ENCODE measurements at places on chromosomes 3 and 15.

DNA sequence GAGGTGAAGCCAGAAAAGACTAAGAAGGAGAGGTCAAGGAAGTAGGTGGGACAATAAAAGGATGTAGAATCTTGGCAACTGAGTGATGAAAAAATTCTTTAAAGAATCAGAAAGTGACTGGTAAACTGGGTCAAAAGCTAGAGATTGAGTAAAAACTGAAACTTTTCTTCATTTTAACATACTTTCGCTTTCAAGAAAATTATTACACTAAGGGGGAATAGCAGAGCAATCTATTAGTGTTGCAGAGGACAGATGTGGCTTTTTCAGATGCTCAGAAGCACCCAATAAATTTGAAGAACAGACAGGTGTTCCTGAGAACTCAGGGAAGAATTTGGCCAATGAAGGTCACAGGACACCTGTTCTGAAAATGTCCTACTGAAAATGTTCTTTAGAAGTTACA is 805.4 kb upstream of the ALCAM start:
- H3K27ac ChIP-seq: no peak overlapping the region
- H3K27me3 ChIP-seq: no peaks in the 10 kb centered on the region
- H3K36me3 ChIP-seq: no peaks in the 10 kb centered on the region
- H3K4me3 ChIP-seq: no peak overlapping the region
- peaks cover 8% of the 10 kb centered on the region for H3K4me1 ChIP-seq

DNA sequence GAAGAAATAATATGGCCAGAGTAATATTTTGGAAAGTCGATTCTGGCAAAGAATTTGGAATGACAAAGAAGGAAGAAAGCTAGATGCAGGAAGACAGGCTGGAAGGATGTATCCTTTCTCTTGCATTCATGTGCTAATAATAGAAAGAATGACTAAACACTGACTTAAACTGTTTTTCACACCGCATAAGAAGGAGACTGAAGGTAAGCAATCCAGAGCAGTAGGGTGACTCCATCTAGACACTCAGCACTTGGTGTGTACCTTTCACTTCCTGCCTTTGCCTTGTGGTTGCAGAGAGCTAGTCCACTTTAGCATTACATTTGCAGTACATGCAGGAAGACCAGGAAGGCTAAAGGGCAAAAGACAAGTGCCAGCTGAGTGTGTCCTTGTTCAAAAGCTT is 234.6 kb downstream of the RBMS3 start:
- H3K4me3 ChIP-seq: no peak overlapping the region
- no peaks in the 10 kb centered on the region for H3K36me3 ChIP-seq
- no peak overlapping the region for H3K27ac ChIP-seq
- DNase-seq: no peak
- peaks cover 43% of the 10 kb centered on the region for H3K4me1 ChIP-seq
- H3K27me3 ChIP-seq: no peaks in the 10 kb centered on the region

GRCh38 chr15:29685156-29686078 is 136.9 kb downstream of the TJP1 start:
- H3K4me1 ChIP-seq: no peaks in the 10 kb centered on the region
- H3K27me3 ChIP-seq: no peaks in the 10 kb centered on the region
- H3K4me3 ChIP-seq: no peak overlapping the region
- H3K36me3 ChIP-seq: no peaks in the 10 kb centered on the region
- no peak overlapping the region for H3K27ac ChIP-seq
- DNase-seq: no peak

DNA sequence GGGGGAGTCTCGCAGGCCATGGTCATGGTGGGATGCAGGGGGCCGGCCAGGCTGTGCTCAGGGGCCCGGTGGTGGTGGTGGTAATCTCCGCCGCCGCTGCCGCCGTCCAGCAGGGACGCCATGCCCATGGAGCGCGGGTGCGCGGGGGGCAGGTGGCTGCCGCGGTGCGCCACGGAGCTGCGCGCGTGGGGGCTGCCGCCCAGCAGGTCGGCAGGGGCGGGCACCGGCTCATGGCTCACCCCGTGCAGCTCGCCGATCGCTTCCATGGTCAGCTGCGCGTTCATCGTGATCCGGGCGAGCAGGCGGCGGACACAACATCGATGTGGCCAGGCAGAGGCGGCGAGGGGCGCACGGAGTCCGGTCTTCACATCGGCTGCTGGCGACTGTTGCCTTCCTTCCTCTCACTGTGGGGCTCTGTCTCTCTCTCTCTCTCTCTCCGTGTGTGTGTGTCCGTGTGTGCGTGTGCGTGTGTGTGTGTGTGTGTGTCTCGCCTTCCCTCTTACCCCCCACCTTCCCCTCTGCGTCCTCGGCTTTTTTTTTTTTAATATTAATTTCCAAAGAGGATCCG is 451 bp downstream of the ONECUT1 start:
- peak overlapping the region; percentile 48 for H3K4me3 ChIP-seq
- H3K27me3 ChIP-seq: peaks cover 15% of the 10 kb centered on the region
- peaks cover 55% of the 10 kb centered on the region for H3K4me1 ChIP-seq

GRCh38 chr3:164458986-164459385 is 619.3 kb downstream of the SI start:
- H3K4me1 ChIP-seq: no peaks in the 10 kb centered on the region
- H3K4me3 ChIP-seq: no peak overlapping the region
- DNase-seq: no peak
- no peaks in the 10 kb centered on the region for H3K36me3 ChIP-seq

- H3K4me1 ChIP-seq: no peaks in the 10 kb centered on the region
- H3K27me3 ChIP-seq: no peaks in the 10 kb centered on the region
- H3K36me3 ChIP-seq: no peaks in the 10 kb centered on the region
- H3K27ac ChIP-seq: peak overlapping the region; percentile 82
These were observed 920.7 kb upstream of the NR2F2 start for GRCh38 chr15:95409626-95410310.

DNA sequence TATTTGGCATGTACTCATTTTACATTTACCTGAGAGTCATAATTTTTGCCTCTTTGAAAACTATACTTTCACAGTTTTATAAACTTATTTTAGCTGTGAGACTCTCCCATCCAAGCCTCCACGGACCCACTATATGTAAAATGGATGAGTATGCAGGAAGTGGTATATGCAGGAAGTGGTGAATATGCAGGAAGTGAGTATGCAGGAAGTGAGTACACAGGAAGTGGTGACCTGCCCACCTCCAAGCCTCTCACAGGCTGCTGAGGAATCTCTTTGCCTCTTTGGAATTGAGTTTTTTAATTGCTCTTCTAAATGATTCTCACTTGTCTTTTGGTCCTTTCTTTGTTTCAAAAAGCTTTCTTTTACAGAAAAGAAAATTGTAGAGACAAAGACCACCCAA is 85.2 kb downstream of the KBTBD8 start:
- H3K27me3 ChIP-seq: no peaks in the 10 kb centered on the region
- H3K4me3 ChIP-seq: no peak overlapping the region
- H3K27ac ChIP-seq: no peak overlapping the region
- no peaks in the 10 kb centered on the region for H3K36me3 ChIP-seq

GRCh38 chr3:177440456-177441104 is 243.3 kb upstream of the TBL1XR1 start:
- no peaks in the 10 kb centered on the region for H3K27me3 ChIP-seq
- H3K4me3 ChIP-seq: no peak overlapping the region
- no peaks in the 10 kb centered on the region for H3K4me1 ChIP-seq

DNA sequence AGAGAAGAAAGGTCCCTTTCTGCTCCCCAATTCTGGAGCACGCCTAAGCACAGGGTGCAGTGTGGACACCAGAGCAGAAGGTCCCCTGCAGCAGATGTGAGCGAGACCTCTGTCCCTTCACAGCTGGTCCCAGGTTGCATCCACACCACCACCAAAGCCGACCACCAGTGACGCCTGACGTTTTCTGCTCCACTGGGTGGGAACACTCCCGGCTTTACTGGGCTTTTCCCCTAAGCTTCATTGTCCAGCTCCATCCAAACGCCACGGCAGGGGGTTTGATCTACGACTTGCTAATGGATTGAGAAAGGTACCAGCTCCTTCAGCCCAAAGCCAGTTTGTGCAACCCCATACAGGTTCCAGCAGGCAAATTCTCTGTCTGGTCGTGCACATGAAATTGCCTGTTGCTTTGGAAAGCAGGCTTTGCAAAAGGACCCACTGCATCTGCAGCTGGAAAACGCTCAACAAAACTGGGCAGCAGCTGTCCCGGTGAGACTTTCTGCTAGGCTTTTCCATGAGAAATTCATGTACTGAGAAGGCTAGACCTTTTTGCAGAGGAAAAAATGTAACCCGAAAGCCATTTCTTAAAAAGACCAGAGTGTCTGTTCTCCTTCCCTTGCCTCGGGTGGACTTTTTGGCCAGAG is 31.1 kb downstream of the ADAMTS17 start:
- no peak overlapping the region for H3K4me3 ChIP-seq
- H3K27ac ChIP-seq: no peak overlapping the region
- no peaks in the 10 kb centered on the region for H3K27me3 ChIP-seq
- no peaks in the 10 kb centered on the region for H3K36me3 ChIP-seq
- no peak for DNase-seq

DNA sequence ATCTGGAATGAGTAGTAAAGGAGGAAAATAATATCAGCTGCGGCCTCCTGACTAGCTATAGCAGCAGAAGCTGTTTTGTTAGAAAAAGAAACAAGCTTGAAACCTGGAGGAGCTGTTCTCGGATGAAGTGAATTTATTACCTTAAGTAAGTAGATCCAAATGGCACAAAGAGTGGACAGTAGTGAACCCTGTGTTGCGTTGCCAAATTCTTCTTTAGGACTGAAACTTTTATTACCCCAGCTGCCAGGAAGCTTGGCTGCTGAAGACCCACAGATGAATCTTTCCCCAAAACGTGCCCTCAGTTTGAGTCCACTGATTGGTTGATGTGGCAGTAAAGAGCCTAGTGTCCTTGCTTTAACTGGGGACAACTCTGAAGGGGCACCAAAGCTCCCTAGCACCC is 366.8 kb upstream of the GBE1 start:
- H3K4me3 ChIP-seq: no peak overlapping the region
- H3K4me1 ChIP-seq: no peaks in the 10 kb centered on the region
- H3K27ac ChIP-seq: no peak overlapping the region
- no peaks in the 10 kb centered on the region for H3K36me3 ChIP-seq

DNA sequence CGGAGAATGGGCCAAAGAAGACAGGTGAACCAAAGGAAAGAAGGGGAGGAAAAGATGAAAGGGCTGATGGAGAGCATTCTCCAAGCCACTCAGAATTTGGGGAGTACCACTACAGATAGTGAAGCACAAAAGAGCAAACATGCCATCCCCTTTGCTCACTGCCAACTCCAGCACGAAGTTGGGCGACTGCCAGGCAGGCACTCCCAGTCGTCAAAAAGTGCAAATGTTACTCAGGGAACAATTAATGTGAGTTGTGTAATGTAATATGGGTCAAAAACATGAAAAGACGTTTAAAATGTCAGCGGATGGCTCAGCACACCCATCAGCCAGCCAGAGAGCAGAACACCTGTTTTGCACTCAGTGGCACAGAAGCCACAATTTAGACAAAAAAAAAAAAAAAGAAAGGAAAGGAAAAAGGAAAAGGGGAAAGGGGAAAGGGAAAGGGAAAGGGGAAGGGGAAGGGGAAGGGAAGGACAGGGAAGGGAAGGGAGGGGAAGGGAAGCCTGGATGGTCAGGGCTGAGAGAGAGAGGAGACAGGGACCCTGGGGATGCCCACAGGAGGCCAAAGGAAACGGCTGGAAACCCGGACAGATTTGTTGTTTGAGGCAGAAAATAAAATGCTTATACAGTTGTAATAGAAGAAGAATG is 82.7 kb downstream of the COL8A1 start:
- H3K27me3 ChIP-seq: no peaks in the 10 kb centered on the region
- H3K4me3 ChIP-seq: no peak overlapping the region
- DNase-seq: peak; percentile 77
- no peaks in the 10 kb centered on the region for H3K36me3 ChIP-seq
- H3K4me1 ChIP-seq: peaks cover 79% of the 10 kb centered on the region

DNA sequence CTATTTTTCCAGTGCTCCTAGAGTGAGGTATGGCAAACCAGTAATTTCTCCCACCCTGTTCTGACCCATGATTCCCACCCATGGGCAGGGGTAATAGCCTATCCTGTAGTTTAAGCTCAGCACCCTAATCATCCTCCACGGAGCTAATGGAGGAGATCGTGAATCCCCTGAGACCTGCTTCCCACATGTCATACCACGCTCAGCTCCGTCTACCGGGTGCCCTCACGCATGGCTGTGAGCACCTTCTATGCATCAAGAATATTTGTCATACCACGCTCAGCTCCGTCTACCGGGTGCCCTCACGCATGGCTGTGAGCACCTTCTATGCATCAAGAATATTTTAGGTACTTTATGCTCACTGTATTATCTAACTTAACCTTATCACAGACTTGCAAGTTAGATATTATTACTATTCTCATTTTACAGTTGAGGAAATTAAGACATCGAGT is 104.7 kb upstream of the PFN2 start:
- peaks cover 9% of the 10 kb centered on the region for H3K4me1 ChIP-seq
- DNase-seq: no peak
- no peak overlapping the region for H3K27ac ChIP-seq

DNA sequence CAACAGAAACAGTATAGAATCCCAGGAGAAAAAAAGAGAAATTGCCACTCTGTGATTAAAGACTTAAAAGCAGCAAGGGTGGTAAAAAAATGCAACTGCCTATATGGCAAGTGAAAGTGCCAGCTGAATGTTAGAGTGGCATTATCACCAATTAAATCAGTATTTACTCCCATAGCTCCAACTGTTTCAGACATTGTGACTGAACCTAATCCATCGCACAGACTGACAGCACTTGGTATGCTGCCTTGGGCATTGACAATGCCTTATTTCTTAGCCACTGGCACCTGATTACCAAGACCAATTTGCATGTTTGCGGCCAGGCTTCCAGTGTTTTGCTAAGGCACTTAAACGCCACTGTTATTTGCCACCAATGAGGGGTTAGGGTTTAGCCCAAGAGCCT is 201.9 kb upstream of the NECTIN3 start:
- H3K4me3 ChIP-seq: no peak overlapping the region
- H3K36me3 ChIP-seq: no peaks in the 10 kb centered on the region
- H3K27ac ChIP-seq: no peak overlapping the region
- H3K27me3 ChIP-seq: no peaks in the 10 kb centered on the region

- H3K36me3 ChIP-seq: no peaks in the 10 kb centered on the region
- no peak for DNase-seq
- H3K4me1 ChIP-seq: no peaks in the 10 kb centered on the region
These were observed 10.5 kb upstream of the EPHA6 start for GRCh38 chr3:96803870-96804269.

DNA sequence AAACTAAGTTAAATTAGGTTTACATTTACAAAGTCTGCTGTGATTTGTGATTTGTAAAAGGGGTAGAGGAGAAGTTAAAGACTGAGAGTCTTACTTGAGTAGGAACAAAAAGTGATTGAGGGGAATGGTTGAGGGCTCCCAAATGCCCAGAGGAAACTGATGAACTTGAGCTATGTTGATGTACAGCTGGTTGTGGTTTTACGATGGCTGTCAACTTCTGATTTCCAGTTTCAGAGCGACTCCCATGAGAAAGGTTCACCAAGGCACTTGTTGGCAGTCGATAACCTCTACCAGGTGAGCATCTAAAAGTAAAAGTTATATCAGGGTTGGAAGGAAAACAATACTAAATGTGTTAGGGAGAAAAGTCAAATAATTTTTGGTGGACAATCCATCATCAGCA is 91.0 kb downstream of the XRN1 start:
- no peak overlapping the region for H3K27ac ChIP-seq
- H3K4me1 ChIP-seq: no peaks in the 10 kb centered on the region
- no peak overlapping the region for H3K4me3 ChIP-seq
- DNase-seq: no peak

- no peak overlapping the region for H3K27ac ChIP-seq
- no peaks in the 10 kb centered on the region for H3K4me1 ChIP-seq
- no peak for DNase-seq
- no peak overlapping the region for H3K4me3 ChIP-seq
- H3K36me3 ChIP-seq: no peaks in the 10 kb centered on the region
- peaks cover 8% of the 10 kb centered on the region for H3K27me3 ChIP-seq
These were observed 52.4 kb upstream of the SLC6A1 start for GRCh38 chr3:10940106-10940505.
